ENCODE measurements at places on chromosomes 12 and 14. TPM values are rescaled to one million over a fixed set of nuclear protein-coding genes. Genes with fewer than 3 reads are reported as not detected.
A peak's percentile ranks its signal among the peaks of the same experiment; 100 is the strongest.

IL23A gene
- 17.5 TPM for total RNA-seq

KLHL33 gene
- total RNA-seq = 0.17 TPM

CYP46A1 gene
- total RNA-seq = 0.52 TPM

DNA sequence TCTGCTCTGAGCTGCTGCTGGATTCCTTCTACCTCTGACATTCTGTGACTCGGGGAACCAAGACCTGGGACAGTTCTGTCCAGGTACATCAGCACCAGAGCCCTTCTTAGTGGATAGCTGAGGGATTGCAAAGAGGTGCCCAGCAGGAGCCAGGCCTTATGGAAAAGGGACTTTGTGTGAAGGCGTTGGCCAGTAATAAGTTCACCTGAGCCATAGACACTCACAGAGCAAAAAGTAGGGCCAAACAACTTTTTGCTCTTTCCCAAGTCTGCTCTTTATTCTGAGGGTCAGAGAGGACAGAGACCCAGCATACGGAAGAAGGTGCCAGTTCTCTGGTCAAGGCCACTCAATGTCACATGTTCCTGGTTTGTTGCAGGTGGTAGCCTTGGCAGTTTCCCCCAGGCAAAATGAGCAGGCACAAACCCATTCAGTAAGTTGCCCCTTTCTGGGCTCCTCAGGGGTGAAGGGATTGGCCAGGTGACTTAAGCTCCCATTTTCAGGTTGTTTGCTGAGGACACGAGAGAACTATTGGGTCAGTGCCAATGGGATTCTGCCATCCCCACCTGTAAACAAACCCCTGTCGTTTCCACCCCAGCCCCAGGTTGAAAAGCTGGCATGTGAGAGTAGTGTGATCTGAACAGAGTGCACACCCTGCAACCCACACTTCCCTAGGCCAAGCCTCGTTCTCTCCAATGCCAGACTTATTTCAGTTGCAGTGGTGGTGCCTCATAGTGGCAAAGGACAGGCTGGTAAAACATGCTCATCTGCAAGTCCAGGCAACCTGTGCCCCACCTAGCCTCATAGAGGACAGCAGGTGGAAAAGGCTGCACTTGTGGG, 150.3 kb downstream of the SMOC1 start:
- no peak for DNase-seq

DNA sequence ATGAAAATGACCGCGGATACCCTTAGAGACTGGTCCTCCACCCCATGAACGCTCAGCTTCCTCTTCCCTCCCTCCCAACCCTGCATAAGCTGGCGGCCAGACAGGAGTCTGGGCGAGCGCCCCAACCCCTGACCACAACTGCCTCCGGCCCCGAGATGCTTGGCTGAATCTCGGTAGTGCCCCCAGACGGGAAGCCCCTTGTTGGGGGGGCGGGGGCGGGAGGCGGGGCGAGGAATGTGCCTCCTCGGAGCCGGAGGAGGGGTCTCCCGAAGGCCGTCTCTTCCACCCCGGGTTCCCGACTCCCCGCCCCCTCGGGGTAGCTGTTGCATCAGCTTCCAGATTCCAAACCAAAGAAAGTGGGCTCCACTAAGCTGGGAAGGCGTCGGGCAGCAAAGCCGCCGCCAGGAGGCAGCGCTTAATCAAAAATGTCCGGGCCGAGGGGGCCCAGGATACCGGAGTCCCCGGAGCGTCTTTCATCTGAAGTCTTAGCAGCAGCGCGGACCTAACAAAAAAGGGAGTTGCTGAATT, 7.1 kb upstream of the MRPL52 start:
- peak; percentile 89 for DNase-seq

GRCh38 chr12:105272152-105272551, 36.2 kb upstream of the APPL2 start:
- no peak for DNase-seq

DNA sequence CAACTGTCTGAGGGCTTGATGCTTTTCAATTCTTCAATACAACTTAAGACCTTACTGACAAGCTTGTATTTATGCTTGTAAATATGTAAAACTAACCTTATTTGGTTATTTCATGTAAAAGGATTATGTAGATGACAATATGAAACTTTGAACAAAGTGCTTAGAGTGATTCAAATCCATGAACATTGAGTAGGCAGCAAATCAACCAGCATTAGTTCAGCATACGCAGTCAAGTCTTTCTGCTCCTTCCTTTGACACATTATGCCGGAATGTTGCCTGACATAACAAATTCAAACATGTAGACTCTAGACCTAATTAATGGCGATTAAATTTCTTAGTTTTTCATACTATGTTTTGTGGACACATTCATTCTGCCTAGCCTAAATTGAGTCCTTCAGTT, 105.2 kb downstream of the FGD4 start:
- no peak for DNase-seq

GRCh38 chr12:38898001-38898684, 7.2 kb downstream of the CPNE8 start:
- no peak for DNase-seq

- DNase-seq = no peak
These were observed 218.0 kb downstream of the PPFIA2 start for GRCh38 chr12:81541121-81541520.

DNA sequence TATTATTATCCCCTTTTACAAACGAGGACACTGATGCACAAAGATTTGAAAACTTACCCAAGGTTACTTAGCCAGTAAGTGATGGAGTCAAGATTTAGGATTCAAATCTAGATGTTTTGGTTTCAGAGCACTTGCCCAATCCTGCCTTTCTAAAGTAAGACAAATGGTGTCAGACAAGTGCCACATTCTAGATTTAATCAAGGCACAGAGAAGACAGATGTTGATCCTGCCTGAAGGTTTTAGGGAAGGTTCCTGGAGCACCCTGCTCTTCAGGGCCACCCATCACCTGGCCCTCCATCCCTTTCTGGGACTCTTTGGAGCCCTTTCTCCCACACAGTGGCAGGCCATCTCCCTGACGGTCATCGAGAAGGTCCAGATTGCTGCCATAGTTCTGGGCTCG, 2.9 kb downstream of the MARCHF9 start:
- DNase-seq = no peak

AREL1 gene
- 25.4 TPM for total RNA-seq

PMCH gene
- total RNA-seq = not detected

DNA sequence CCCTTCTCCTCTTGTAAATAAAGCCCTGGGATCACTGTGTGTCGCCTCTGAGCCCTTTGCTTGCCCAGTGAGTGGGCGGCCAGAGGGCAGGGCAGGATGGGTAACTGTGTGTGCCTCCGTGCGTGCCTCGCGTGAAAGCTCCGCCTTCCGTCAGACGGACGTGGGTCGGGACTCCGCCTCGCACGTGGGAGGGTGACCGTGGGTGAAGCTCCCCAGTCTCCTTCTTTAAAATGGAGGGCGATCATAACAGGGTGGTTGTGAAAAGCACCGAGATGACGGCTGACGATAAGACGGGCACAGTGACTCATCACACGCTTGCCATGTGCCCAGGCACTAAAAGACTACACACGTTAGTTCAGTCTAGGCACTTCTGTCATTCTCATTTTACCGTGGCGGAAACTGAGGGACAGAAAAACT, 9.2 kb downstream of the PHB2 start:
- DNase-seq = no peak

DNA sequence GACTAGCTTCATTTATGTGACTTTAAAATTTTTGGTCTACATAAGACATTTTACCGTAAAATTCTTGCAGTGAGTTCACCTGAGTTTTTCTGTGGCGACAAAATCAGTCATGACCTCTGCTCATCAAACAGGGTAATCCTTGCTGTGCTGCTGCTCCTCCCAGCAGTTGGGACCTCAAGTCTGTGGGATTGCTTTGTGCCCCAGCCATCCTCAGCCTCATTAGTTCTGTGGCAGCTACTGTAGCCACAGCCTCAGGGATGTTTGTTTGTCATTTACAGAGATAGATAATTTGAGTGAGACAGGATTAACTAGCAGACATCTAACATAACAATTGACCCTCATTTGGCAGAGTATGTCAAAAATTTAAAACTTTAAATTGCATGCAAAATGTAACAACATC, 357.0 kb downstream of the PCNX1 start:
- DNase-seq = no peak

PLBD1 gene
- total RNA-seq = 0.87 TPM

- no peak for DNase-seq
These were observed 1.6 kb downstream of the HRK start for GRCh38 chr12:116879509-116880212.

DNA sequence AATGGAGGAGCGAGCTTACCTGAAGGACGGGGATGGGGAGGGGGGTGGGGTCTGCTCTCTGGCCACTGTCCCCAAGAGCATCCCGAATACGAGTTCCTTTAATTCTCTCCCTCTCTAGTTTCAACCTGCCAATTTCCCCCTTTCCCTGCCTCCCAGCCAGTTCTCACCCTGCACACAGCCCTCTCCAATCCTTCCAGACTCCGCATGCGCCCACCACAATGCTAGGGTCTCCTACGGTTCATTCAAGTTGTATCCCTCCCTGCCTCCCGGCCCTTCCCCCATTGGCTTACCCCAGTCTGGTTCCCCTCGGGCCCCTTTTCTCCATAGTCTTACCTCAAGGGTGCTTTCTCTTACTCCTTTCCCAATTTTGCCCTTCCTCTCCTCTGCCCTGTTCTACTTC, 708 bp upstream of the IGFBP6 start:
- no peak for DNase-seq

DNA sequence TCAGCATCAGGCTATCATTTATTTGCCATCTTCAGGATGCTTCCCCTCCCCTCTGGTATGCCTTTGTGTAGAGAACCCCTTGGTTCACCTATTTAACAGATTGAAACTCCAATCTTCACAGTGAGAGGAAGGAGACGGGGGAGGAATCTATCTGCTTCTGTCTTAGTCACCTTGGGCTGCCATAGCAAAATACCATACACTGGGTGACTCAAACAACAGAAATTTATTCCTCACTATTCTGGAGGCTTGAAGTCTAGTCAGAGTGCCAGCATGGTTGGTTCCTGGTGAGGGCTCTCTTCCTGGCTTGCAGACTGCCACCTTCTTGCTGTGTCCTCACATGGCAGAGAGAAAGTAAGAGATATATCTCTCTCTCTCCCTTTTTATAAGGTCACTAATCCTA, 13.5 kb upstream of the EML1 start:
- DNase-seq = peak; percentile 90

DNA sequence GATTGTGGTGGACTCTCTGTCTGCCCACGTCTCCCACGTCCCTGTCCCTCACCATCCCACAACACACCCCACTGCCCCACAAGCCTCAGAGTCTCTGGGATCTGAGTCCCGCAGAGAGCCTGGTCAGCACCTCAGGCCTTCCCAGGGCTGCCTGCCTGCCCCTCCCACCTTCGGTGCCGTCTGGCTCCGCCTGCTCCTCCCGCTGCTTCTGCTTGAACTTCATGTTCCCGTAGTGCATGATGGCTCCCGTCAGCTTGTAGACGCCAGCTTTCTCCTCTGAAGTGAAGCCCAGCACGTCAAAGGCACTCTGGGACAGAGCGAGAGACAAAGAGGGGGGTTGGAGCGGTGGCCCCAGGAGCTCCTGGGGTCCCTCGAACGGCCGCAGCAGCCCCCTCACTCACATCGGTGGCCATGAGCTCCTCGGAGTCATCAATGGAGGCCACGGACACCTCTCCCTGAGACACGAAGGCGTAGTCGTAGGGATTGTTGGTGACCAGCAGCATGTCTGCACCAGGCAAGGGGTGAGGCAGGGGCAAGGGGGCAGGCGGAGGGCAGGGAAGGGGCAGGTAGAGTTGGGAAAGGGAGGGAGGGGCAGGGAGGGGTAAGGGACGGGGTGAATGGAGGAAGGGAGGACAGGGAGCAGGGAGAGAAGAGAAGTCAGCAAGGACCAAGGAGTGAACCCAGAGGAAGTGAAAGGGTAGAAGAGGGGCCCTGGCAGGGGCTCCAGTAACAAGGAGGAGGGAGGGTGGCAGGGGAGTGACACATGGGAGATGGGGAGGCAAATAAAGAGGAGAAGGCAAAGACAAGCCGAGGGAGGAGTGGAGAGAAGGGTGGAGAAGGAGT, 5.6 kb downstream of the MYH6 start:
- DNase-seq = no peak

IGFBP6 gene
- 299 TPM for total RNA-seq

DNA sequence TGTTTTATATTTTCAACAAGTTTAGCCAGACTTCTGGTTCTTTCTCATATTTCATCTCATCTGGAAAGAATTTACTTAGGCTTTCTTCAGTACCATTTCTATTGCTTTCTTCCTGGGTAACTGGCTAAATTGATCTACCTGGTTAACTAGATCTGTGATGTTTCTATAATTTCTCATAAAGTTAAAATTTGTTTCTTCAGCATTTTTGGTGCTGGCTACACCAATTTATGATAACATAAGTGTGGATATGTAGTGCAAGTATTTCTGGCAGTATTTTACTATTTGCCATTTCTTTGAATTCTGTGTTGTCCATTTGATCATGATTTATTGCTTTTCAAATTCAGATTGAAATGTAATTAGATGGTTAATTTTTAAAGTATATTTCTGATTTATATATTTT, 25.9 kb downstream of the ARHGAP5 start:
- no peak for DNase-seq

CLEC2D gene
- total RNA-seq = 3.3 TPM

DNA sequence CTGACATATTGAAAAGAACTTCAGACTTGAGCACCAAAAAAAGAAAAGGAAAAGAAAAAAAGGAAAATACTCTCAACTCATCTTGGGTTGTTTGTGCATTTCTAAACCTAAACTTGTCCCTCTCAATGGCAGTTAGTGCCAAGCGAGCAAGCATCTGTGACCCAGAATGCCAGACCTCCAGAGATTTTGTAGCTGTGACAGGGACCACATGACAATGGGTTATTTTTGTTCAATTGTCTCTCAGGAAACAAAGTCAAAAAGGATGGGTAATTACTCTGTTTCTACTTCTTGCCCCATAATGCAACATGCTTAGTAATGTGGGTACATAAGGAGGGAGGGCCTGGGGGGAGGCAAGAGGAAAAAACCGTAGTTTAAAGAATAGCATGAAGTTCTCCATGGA, 285.7 kb upstream of the RTL1 start:
- DNase-seq = no peak

GMPR2 gene
- 51.8 TPM for total RNA-seq

DNA sequence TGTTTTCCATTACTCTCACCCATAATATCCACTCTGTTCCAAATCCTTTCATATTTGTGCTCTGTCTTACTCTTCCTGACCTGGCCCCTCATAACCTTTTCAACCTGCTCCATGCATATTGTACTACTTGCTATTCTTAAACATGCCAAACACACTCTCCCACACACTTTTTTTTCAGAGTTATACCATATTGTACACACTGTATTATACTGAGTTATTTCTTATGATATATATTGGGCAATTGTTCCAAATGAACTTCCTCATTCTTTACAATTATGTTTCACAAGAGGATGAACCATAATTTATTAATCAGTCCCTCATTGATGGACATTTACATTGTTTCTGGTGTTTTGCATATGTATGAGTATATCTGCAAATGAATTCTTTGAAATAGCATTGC, 18.5 kb downstream of the ATL1 start:
- DNase-seq = no peak

DNA sequence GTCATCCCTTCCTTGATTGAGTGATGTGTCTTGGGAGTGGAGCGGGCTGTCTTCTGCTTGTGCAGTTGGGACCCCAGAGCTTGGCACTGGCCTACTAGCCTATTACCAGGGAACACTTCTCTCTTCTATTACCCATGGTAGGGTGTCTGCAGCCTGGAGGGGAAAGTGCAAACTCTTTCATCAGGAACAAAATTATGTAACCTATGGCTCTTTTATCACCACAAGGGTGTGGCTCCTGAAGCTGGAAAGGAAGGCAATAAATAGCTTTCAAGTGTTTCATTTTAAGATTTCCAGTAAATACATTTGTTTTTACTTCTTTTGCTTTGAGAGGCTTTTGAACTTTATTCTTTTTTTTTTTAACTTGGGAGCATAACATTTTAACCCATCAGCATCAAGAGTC, 349.7 kb upstream of the FAR2 start:
- DNase-seq = peak; percentile 40
